Ecto neural progenitor cell (in vitro differentiated cells): ENCODE measurements at places on chromosomes 12 and 14.

DNA sequence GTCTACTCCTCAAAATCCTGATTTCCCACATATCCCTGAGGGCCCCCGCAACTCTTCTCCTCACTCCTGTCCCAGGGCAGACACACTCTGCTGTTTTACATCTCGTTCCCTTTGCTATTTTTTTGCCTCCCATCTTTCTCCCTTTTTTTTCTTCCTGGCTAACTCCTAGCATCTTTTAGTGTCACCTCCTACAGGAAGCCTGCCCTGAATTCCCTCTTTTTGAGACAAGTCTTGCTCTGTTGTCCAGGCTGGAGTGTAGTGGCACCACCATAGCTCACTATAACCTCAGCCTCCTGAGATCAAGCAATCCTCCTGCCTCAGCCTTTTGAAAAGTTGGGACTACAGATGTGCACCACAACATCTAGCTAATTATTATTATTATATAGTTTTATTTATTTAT, 13.3 kb downstream of the MORN3 start:
- no peak for DNase-seq

GRCh38 chr12:106106892-106107291, 31.9 kb downstream of the NUAK1 start:
- no peak for DNase-seq

- no peak for DNase-seq
These were observed 49.2 kb downstream of the TESPA1 start for GRCh38 chr12:54935235-54935951.

DNA sequence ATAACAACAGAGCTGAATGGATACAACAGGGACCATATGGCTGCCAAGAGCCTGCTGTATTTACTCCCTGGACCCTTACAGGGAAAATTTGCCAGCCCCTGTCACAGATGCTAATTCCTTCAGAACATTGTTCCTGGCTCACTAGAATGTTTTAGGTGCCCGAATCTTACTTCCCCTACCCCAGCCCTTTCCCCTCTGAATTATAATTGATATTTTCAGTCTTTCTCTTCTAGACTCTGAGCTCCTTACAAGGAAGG, 235.3 kb downstream of the KSR2 start:
- no peak for DNase-seq

- DNase-seq, result no peak
These were observed 623 bp upstream of the TSPAN8 start for GRCh38 chr12:71158361-71158882.

- DNase-seq, result no peak
These were observed 15.5 kb upstream of the CCER1 start for GRCh38 chr12:90970471-90970870.

DNA sequence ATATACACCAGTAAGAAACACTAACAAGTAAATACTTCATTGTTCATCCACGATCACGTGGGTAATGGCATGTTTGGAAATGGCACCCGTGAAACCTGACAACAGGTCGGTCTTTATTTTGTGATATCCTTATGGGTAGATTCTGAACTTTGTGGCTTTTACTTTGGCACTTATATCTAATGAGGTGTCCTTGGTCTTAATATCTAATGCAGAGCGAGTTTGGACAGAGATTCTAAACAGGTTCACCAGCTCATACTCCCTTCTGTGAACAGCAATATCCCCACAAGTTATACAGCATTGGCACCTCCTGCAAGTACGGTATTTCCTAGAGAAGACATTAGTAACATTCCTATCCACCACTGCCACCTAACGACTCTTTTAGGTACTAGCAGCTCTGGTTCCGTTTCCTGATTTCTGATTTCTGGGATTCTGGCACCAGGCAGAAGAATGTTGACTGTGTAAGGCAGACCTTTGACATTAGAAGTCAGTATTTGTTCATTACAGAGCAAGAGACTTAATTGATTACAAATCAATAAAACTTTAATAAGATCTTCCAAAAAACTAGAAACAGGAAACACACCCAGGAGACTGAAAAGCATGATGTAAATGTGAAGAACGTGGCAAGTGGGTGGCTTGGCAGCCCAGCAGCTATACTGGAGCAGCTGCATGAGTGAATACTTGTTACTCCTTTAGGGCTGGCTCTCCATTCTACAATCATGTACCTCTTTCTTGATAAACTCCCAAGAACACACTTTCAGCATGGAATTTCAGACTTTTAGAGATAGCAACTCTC, 2.5 kb downstream of the ANG start:
- no peak for DNase-seq
